Adrenal gland (tissue), 19 donors: ENCODE measurements at places on chromosomes 5 and 9. TPM values are rescaled to one million over a fixed set of nuclear protein-coding genes. Genes with fewer than 3 reads are reported as not detected.

Gene BTNL3
- not detected for total RNA-seq

- H3K27ac ChIP-seq: no peak overlapping the region
- no peaks in the 10 kb centered on the region for H3K36me3 ChIP-seq
- no peaks in the 10 kb centered on the region for H3K27me3 ChIP-seq
- no peak for DNase-seq
Observed at GRCh38 chr9:37926737-37927118, 22.8 kb upstream of the SLC25A51 start.

DNA sequence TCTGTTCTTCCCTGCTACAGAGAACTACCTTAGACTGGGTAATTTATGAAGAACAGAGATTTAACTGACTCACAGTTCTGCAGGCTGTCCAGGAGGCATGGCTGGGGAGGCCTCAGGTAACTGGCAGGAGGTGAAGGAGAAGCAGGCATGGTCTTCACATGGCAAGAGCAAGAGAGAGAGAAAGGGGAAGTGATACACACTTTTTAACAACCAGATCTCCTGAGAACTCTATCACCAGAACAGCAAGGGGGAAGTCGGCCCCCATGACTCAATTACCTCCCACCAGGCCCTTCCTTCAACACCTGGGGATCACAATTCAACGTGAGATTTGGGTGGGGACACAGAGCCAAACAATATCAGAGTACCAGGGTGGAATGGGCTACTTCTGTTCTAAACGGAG, 766.8 kb downstream of the TLE1 start:
- H3K27me3 ChIP-seq: no peaks in the 10 kb centered on the region
- no peak overlapping the region for H3K27ac ChIP-seq
- H3K4me1 ChIP-seq: no peaks in the 10 kb centered on the region
- no peaks in the 10 kb centered on the region for H3K36me3 ChIP-seq
- DNase-seq: no peak
- no peak overlapping the region for H3K4me3 ChIP-seq

DNA sequence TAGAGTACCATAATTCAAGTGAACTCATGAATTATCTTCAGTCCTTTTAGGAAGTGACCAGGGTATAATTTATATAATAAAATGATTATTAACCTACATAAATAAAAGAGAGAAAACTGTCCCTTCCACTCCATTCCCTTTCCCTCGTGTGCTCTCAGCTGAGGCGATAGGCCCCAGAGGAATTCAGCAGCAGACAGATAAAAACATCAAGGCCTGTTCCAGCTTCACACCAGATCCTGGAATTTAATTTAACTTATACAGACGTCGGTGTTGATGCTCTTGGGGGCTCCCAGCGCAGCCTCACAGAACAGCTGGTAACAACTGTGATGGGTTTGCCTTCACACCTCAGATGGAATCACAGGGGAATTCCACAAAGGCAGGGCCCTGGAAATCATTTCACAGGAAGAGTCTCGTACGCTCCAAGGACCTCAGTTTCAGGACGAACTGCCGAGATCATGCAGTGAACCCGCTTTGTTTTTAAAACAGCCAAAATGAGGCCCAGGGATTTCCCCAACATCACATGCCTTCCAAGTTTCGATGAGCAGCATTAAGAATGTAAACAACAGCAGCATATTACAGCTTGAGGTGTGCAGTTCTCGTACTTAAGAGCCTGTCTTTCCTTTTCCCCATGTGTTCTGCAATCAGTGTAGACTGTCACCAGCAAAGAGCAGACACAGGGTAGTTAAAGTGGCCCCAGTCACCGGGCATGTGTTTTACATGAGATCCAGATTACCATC, 73.6 kb upstream of the ALDH1B1 start:
- no peak overlapping the region for H3K27ac ChIP-seq
- H3K4me3 ChIP-seq: no peak overlapping the region
- no peaks in the 10 kb centered on the region for H3K27me3 ChIP-seq

DNA sequence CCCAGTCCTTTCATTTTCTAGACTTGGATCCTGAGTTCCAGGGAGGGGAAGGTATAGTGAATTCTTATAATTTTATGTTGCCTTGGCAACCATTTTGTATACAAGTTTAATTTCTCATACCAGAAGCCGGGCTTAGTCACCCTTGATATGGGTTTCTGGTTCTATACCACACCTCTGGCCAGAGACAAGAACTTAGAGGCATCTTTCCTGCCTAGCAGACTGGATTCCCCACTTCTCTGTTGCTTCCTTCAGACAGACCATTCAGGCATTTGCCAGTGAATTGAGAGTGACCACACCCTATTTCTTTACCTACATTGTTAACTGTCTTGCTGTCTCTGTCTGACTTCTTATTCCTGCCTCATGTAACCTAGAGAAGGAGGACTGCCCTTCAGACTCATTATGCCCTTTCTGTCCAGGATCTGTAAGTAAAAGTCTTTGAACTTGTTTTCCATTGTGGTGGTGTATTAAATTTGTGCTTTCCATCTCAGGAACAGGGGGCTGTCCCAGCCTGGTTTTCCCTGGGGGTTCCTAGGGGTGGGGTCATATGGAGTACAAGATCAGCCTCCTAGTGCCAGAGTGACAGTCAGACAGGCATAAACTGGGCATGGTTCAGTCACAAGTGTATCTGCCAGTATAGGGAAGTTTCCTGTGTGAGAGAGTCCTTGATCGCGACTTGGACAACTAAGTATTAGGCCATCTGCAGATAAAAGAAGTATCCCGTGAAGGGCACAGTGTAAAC, 27.4 kb downstream of the TNFSF8 start:
- no peak for DNase-seq
- H3K4me1 ChIP-seq: no peaks in the 10 kb centered on the region
- no peaks in the 10 kb centered on the region for H3K27me3 ChIP-seq
- no peak overlapping the region for H3K27ac ChIP-seq
